ENCODE measurements at places on chromosomes 4 and X. TPM values are rescaled to one million over a fixed set of nuclear protein-coding genes. Genes with fewer than 3 reads are reported as not detected.

Gene IGSF1
- total RNA-seq = 1.7 TPM

Gene RNF150
- total RNA-seq = 32.2 TPM

Gene PLXNA3
- 28.2 TPM for total RNA-seq

DNA sequence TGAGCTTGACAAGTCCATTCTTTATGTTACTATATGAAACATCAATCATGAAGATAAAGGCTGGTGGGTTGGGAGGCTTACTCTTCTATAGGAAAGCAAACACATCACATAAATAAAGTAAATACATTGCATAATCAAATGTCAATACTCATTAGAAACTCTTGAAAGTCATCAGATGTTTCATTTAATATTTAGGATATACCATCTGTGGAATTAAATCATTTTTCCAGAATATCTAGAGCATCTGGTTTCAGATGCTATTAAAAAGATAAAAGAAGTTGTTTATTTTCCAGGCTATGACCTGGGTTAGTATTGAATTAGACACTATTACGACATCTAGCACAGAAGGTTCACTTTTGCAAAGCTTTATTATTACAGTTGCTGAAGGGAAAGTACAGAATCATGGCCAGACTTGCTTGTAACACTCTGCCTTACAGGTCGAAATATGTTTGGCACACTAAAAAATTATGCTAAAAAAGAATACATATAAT is 72.6 kb downstream of the METTL14 start:
- DNase-seq = no peak

DNA sequence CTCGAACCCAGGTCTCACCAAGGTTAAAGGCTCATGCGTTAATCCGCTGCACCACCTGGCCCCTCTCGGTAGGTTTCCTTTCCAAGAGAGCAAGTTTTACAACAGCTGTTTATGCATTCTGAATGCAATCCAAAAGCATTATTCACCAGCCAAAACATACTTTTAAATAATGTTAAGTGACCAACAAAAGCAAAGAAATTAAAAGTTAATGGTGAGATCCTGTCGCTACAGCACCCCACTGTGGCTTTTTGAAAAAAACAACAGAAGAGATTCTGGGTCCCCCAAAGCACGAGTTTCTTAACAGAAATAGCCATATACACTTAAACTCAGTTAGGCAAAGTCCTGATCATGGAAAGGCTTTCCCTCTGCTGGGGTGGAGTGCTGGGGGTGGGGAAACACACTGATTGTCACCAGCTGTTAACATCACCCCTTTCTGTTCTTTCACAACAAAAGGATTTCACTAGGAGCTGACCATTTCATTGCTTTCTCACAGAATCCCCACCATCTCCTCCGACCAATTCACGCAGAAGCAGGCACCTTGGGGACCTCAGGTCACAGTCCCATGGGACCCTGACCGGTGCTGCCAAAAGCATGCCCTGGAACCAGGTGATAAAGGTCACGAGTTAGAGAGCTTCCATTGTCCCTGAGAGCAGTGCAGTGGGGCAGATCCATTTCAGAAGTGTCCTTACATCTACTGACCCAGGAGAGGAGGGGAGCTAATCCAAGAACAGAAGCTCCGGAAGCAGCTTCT is 51.2 kb downstream of the ZNF827 start:
- DNase-seq = no peak

DNA sequence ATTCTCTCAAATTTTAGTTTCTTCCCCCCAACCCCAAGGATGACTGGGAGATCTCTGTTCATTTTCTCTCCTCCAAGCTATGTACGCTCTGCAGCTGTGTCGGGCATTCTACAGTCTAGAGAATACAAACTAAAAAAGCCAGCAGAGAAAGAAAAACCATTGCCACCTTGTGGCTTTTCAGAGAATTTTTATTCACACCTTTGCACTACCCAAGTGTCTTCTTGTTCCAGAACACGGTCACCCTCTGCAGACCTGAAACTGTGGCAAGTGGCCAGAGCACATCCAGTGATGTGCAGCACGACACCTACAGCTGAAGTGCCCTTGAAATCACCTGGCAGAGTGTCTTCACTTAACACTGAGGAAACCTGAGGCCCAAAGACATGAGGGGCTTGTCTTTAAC is 68.6 kb downstream of the CHST7 start:
- no peak for DNase-seq

- no peak for DNase-seq
Observed at GRCh38 chr4:53937327-53937726, 127.1 kb downstream of the CHIC2 start.

DNA sequence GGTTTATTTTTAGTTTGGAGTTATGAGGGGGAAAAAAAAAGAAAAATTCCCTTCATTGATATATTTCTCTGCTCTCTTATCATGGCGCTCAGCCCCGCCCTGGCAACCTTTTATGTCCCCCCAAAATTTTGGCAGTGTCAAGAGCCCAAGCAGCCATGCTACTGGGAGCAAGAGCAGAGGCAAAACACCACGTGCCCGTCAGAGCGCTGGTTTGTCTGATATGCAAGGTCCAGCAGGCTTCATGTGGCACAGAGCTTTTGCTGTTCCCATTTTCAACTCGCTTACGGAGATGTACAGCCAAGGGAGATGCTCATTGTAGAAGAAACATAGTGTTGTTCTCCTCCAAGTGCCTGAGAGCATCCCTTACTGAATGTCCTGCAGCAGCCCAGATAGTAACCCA is 27.3 kb downstream of the SLITRK2 start:
- DNase-seq = no peak
